ENCODE measurements at places on chromosomes 7 and 10.

DNA sequence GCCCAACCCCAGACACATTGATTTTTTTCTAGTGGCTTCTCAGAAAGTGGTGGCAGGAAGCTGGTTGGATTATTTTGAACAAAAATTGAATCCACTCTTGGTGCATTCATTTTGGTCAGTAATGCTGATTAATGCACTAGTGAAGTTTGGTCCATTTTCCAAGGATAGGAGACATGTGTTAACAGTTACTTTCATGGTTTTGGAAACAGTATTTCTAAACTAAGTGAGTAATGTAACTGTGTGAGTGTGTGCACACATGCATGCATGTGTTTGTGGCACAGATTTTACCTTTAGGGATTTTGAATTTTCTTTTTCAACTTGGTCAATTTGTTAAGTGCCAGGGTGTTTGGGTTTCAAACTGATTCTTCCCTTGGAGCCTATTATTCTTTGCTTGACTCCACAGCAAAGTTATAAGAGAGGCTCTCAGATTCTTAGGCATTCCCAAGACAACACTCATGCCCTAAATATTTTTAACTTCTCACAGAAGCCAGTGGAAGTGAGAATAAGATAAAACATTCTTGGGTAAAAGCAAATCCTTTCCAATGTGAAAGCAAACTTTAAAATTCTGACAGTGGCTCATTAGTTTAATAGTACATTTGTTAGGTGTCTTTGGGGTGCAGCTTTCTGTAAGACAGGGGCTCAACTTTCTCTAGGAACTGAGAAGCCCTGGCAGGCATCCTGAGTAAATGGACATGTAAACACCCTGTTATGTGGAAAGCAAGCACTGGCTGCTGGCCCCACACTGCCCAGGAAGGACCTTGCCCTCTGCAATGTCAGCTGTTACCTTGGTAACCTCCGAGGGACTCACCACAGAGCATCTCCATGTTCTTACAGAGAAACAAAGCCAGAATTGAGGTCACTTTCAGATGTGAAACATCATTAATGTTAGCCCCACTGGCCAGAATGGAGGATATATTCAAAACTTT lies 68.4 kb downstream of the ASAH2B start:
- no peak for DNase-seq

GRCh38 chr7:99489235-99489634 lies 10.8 kb downstream of the ZNF394 start:
- DNase-seq, result no peak

- no peak for DNase-seq
Measured at GRCh38 chr7:1237704-1238255, 5.1 kb downstream of the UNCX start.

DNA sequence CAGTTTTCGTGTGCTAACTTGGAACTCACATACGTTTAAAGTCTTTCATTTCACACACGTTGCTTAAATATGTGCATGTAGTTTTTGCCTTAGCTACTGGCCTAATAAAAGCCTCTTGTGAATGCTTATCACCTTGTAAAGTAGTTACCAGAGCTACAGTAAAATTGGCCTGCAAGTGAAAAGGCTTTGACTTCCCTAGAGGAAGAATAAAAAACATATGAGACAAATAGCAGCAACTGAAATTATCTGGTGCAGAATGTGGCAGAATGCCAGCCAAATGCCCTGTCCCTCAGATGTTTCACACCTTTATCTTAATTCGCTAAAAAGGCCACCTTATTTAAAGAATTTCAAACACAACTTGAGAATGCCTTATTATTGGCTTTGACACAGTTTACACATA lies 28.1 kb upstream of the RPA3 start:
- no peak for DNase-seq

- DNase-seq, result no peak
Measured at GRCh38 chr10:35998026-35998425, 355.9 kb upstream of the FZD8 start.
